ENCODE measurements at places on chromosomes 3 and 15.

DNA sequence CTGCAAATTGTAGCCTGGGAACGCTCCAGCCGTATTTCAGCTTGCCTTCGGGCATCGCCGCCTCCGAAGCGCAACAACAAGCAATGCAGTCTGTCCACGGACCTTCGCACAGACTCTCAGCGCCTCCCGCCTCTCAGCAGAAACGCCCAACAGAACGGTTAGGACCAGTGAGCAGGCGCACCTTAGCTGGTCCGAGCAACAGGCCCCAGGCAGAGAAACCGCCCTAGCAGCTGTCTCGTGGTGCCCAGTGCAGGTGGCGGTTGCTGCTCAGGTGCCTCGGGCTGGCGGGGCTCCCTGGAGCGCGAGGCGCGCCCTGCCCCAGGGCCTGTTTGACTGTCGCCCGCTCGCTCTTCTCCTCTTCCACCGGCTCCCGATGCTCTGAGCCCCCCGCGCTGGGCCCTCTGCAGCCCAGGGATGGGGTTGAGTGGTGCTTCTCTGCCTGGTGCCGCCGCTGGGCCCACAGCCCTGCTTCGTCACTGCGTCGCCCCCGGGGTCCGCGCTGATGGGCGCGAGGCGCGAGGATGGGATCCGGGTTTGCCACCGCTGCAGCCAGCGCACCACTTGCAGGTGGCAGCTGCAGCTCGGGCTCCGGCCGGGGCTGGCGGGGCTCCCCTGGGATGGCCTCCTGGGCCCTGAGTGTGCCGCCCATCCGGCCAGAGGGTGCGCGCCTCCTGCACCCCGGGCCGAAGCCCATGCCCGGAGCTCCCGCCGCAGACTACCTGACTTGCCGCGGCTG is 268.4 kb upstream of the FRG2C start:
- no peak for DNase-seq

DNA sequence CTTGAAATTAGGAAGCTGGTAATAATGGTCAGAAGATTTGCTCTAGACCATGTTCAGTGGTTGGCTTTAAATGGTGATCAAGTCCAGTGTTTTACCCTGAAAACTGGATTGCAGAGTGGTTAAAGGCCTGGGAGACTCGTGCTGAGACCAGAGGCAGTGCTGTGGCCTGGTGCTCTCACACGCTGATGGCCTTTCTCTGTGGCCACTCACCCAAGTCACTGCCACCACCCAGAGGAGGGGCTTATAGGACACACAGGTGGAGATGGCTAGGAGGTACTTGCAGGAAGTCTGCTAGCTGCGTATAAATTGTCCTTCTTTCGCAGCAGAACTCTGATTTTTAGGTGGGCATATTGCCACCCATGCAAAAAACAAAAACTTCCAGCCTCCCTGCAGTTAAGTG is 6.2 kb upstream of the EHD4 start:
- DNase-seq = no peak

DNA sequence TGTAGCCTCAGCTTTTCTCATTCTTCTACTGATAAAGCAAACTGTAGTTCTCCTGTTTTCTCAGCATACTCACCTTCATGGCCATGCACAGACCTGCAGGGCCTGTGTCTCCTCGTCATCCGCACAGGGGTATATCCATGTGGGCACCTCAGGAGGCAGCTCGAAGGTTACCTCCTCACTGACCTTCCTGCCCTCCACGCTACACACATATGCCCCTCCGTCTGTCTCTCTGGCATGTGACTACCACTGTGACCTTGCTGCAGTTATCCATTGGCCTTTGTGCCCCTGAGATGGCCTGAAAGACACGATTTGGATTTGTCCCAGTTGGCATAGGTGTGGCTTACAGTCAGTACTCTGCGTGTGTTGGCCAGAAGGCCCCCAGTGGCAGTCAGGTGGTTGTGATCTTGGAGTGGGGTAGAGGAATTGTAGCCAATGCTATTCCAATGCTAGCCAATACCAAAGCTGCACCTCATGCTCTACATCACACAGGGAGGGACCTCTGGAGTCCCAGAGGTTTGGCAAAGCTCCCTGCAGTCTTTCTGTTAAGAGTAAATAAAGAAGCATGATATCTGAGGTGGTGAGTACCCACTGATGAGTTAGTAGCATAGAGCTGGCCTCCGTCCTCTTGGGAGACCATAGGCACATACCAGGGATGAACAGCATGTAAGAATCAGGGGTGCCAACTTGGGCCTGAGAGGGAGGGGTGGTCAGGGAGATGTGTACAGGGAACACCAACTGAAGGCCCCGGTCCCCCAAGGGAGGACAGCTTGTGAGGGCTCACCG is 143.4 kb downstream of the EEFSEC start:
- no peak for DNase-seq

- DNase-seq = no peak
Observed at GRCh38 chr3:172786036-172786435, 35.5 kb downstream of the ECT2 start.

GRCh38 chr3:36926292-36926897 is 18.5 kb downstream of the TRANK1 start:
- DNase-seq = no peak

DNA sequence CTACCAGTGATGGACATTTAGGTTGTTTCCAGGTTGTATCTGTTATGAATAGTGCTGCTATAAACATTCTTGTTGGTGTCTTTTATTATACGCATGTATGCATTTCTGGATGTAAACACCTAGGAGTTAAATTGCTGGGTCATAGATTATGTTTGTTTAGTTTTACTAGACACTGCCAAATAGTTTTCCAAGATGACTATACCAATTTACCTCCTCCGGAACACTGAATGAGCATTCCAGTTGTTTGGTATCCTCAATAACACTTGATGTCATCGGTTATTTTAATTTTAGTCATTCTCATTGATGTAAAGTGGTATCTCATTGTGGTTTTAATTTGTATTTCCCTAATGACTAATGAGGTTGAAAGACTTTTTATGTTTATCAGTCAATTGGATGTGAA is 36.6 kb upstream of the ARID3B start:
- DNase-seq = no peak

DNA sequence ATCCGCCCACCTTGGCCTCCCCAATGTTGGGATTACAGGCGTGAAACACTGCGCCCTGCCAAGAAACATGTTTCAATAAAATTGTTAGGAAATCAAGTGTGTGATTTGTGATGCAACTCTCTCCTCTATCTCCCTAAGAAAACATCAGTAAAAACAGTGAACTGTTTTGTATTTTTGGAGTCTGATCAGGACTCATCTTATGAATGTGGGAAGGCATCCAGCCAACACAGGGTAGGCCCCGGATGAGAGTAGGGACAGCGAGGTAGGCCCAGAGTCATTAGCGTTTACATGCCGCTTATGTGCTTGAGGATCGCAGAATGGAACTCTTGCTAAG is 884 bp upstream of the GLYCTK start:
- no peak for DNase-seq

DNA sequence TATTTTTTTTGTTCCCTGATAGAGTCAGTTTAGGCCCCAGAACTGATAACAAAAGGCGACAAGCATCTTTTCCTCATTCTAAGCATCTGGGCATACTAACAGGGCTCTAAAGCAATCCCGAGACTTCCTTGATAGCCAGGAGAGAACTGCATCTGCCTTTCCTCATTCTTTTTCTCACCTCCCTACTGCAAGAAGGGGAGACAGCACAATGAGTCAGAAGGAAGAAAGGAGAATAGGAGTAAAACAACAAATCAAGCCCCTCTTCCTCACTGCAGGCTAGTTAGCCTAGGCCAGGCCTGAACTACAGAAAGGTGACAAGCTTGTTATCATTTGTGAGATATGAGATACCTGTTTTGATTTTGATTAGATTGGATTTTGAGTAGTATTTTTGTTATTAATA is 97.9 kb downstream of the NAALADL2 start:
- no peak for DNase-seq

DNA sequence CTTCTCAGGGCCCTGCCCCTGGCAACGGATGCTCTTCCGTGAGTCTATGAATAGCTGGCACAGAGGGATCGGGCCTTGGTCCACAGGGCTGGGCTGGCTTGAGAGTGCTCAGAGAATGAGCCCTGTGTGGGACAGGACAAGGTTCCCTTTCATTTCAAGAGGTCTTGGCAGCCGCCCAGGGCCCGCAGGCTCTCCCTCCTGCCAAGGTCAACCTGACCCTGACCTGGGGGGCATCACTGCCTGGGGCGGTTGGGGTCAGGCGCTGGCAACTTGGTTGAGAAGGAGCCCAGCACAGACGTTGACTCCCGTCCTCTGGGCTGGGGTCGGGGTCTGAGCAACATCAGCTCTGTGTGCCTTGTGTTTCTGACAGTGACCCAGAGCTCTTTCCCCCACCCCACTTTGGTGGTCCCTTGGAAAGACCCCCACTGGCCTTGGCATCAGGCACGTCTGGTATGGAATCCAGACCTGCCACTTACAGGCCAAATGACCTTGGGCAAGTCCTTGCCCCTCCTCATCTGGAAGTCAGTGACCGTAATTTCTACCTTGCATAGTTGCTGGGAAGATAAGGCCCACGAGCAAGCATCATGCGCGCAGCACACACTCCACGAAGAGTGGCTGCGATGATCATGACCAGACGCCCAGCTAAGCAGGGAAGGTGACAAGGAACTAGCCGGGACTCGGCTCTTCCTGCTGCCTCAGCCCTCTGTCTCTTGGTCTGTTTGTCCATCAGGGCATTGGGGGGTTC is 36.4 kb downstream of the EPHB3 start:
- DNase-seq = no peak

DNA sequence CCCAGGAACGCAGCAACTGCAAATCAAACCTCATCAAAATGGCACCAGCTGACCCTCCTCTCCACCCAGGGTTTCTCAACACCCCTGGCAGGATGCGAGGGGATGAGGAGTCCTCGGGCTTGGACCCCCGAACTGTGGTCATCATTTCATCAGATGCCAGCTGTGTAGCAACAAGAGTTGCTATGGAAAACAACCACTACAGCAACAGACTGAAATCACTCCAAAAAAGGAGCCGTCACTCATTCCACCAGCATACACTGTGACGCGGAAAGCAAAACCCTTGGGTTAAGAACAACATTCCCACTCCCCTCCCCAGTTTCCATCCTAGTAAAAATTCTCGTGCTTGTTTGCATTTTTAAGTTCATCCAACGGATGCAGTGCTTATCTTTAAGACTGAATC is 40.1 kb downstream of the VGLL4 start:
- no peak for DNase-seq

DNA sequence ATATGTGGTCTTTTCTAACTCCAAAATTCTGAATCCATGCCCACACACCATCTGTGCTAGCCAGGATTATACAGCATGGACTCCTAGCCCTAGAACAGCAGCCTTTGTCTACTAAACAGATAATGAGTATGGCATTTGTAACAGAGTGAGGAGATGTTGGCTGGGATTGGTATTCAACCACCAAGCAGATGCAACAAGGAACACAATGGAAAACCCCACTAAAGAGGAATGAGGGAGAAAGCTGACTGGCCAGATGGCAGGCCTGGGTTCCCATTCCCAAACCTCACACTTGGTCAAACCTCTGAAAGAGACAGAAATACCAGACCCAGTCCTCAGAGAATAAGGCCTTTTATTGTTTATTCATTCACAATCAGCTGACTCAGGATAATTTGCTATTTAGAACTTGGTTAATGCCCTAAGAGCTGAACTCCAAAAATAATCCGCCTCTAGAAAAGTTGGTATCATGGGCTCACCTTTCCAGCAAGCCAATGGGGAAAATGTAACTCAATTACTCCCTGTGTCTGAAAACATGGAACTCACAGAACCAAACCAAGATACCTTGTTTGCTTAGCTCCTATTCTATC is 145.6 kb downstream of the LRRC3B start:
- DNase-seq = no peak

GRCh38 chr3:64299206-64299605 is 73.9 kb upstream of the PRICKLE2 start:
- no peak for DNase-seq

GRCh38 chr15:57861034-57861638 is 154.6 kb downstream of the POLR2M start:
- DNase-seq = no peak

GRCh38 chr3:27521179-27521871 is 37.1 kb upstream of the SLC4A7 start:
- DNase-seq = no peak

DNA sequence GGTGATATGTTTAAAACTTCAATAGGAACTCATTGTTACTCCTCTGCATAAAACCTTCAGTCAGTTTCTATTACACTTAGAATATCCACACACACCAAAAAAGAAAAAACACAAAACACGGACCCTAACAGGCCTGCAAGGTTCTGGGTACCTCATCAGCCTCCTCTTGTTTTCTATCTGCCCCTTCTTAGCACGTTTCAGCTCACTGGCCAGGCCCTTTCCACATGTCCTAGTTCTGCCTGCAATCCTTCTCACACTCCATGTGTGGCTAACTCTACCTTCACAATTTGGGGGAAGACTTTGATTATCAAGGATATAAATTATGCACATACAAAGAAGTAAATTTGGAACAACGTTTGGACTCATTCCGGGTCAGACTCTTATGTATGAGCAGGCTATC is 376.3 kb downstream of the LSAMP start:
- DNase-seq = no peak

- DNase-seq = no peak
Observed at GRCh38 chr15:70192490-70192889, 94.8 kb upstream of the TLE3 start.

DNA sequence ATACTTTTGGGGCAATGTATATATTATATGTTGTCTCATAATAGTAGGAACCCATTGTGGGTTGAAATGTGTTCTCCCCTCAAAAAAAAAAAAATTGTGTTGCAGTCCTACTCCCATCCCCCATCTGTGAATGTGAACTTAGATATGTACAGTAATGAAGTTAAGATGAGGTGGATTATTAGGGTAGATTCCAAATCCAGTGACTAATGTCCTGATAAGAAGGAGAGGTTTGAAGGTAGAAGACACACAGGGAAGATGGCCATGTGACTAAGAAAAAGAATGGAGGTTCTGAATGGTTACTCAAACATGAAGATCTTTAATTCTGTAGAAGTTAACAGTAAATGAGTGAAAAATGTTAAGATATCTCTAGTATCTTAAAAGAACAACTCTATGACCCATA is 3.0 kb upstream of the ATOSA start:
- DNase-seq = no peak

DNA sequence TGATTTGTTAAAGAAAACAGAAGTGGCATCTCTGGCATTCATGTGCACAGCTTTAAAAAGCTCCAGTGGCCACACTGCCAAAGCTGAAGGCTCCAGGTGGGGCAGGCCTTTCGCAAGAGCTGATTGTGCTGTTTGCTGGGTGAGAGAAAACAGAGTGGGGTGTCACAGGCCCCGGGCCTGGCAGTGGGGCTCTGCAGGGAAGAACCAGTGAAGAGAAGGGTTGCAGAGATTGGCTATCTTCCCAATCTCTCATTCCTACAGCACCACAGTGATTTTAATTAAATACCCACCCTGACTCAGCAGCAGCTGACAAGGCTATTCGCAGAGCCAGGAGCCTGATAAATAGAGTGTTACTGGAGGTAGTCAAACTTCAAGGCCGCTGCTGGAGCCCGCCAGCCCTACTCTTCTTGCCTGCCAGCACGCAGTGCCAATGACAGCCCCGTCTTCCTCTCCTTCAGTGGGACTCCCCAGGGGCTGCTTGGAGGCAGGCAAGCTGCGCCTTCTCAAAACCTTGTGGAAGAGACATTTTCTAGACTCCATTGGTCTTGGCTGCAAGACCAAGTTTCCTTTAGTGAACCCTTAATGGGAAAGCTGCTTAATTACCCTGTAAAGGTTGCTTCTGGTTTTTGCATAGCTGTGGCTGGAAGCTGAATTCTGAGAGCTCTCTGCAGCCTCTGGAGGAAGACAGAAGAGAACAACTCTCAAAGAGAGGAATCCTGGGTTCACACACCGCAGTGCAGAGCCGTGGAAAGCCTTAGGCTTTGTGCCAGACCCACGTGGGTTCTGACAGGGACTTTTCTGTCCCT is 225.8 kb upstream of the SLCO3A1 start:
- DNase-seq = no peak

All from stimulated activated CD8-positive, alpha-beta memory T cell treated with anti-CD3 and anti-CD28 coated beads, Interleukin-4, amount 100 ng/mL, for 4 hours (primary cell).